OCI-M1 (cell line): ENCODE measurements at places on chromosomes 2 and 18.
A peak's percentile ranks its signal among the peaks of the same experiment; 100 is the strongest.

GRCh38 chr18:8987241-8987640 lies 115.3 kb upstream of the NDUFV2 start:
- no peak for DNase-seq

DNA sequence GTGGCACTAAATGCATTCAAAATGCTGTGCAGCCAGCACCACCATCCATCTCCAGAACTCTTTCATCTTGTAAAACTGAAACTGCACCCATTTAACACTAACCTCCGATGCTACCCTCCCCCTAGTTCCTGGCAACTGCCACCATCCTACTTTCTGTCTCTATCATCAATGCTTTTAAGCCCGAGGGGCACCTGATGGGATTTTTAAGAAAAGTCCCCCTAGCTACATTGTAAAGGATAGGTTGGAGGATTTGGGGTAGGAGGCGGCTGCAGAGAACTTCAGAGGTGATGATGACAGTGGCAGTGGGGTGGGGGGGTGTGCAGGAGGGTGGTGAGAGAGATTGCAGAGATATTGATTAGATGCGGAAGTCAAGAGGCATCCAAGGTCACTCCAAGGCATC lies 10.8 kb upstream of the YWHAQ start:
- DNase-seq, result no peak

GRCh38 chr18:10329101-10329500 lies 125.3 kb upstream of the APCDD1 start:
- DNase-seq, result no peak

DNA sequence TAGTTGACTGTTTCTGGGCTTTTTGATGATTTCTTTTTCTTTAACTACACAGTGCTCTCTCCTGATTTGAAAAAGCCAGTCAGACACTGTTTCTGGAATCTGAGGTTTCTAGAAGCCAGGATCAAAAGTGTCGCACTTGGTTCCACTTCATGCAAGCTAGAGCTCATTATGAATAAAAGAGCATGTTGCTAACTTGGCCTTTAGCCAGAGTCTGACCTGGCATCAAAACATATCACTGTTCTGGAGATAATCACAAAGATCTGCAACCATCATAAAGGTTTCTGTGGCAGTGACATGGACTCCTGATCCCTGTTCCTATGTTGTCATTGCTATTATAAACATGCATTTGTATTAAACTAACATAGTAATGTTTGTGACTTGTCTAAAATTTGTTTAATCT lies 76.1 kb upstream of the MAPRE2 start:
- no peak for DNase-seq

DNA sequence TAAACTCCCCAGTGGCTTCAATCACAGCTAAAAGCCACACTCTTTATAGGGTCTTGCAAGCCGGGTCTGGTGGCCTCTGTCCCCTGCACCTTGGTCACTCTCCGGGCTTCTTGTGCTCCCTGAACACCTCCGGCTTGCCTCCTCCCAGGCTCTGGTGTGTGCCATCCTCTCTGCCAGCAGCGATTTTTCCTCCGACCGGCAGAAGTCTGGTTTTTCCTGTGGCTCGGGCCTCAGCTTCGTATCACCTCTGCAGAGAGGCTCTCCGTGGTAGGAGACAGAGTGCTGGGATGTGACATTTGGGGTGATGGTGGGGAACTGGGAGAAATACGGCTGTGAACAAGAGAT lies 58.8 kb upstream of the HPCAL1 start:
- no peak for DNase-seq

DNA sequence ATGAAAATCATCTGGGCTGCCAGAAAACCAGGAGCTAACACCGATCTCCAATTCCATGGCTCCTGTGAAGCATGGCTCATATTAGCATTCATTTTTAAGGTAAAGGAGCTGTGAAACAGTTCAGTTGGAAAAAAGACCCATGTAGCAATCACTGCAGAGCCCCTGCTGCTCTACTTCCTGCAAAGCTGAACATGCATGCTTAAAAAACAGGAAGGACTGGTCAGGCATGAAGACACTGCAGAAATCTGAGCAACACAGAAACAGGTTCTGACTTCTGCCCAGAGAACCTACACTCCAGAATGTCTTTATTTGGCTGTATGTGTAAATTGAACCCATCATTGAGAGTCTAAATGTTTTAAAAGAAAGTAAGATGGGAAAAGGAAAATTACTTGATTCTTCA lies 950.6 kb downstream of the DCDC2C start:
- peak; percentile 5 for DNase-seq

DNA sequence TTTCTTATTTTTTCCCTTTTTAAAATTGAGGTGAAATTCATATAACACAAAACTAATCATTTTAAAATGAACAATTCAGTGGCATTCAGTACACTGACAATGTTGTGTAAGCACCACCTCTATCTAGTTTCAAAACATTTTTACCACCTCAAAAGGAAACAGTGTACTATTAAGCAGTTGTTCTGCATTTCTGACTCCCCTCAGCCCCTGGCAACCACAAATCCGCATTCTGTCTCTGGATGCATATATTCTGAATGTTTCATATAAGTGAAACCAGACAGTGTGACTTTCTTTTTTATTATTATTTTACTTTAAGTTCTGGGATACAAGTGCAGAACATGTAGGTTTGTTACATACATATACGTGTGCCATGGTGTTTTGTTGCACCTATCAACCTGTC lies 19.2 kb upstream of the TANK start:
- DNase-seq, result no peak

DNA sequence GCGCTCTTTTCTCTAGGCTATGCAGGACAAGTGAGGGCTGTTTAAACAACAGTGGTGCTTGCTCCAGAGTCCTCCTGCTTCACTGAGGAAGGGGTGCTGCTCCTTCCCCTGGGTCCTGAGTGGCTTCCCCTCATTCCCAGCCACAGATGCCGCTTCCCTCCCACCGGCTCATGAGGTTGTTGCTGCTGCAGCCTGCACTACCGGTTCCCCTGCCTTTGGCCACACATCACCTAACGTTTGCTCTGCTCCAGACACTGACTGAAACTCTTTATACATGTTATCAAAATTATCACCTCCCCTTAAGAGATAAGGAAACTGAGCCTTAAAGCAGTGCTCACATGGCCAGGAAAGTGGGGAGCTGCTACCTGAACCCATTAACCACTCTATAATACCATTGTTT lies 130.8 kb upstream of the LGALSL start:
- no peak for DNase-seq

GRCh38 chr2:181367906-181368435 lies 89.2 kb upstream of the ITGA4 start:
- peak; percentile 75 for DNase-seq

- no peak for DNase-seq
Observed at GRCh38 chr2:118049816-118050140, 35.9 kb upstream of the CCDC93 start.

- no peak for DNase-seq
Observed at GRCh38 chr2:150863691-150864090, 376.2 kb upstream of the RND3 start.

DNA sequence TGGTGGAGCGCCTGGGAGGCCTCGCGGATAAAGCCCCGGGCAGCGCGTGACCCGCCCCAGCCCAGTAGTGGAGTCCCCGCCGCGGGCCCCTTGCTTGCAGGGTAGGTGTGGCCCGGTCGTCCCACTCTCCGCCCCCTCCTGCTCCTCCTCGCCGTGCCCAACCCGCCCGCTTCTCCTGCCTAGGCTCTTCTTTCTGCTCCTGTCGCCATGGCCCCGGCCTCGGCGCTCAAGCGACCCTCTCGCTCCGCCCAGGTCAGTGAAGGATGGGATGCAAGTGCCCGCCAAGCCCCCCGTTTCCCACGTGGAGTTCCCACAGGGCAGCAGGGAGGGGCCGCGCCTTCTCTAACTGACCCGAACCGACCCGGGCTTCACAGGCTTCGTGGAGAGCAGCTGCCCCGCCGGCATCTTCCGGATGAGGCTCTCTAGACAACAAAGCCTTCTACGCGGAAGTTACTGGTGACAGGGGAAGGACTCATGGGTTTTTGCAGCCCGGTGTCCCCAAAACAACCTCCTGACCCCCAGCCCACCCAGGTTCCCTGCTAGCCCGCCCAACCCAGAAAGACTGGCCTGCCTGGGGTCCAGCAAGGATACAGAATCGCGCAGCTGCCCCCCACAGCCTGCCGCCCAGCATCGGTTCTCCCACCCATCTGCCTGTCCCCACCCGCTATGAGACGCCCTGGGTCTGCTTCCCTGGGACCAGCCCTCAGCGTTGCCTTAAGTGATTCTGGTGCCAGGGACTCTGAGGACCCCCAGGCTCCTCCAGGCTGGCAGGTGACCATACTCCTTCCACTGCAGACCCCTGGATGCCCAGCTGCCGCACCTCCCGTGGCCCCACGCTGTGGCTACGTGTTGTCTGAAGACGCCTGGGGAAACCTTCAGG lies 32.8 kb downstream of the TTC32 start:
- DNase-seq, result no peak

DNA sequence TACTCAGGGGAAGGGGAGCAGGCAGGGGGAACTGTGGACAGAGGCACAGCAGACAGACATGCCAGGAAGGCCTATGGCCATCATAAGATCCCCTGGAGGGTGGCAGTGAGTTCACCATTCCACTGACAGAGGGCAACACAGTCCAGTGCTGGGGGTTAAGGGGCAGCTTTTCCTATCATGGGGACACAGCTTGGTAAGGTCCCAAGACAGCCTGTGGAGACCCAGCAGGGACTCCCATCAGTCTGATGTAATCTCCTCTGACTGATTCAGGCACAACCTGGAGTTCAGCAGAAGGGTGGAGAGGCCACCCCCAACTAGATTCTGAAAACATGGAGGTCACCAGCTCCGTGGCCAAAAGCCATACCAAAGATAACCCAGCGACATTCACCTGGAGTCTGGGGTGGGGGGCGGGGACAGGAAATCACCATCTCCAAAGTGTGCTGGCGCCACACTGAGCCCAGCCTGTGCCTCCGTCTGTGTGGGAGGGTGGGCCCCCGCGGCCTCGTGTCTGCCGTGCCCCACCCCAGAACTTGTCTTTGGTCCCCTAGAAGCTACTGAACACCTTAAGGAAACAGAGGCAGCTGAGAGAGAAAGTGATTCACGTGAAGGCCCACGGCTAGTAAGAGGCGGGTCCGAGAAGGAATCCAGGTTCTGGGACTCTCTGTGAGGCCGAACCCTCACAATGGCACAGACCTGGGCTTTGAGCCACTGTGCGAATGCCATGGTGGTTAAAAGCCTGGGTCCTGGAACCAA lies 28.6 kb downstream of the DNMT3A start:
- DNase-seq, result no peak

GRCh38 chr18:75377926-75378325 lies 49.6 kb downstream of the SMIM21 start:
- DNase-seq, result no peak
